ENCODE measurements at places on chromosomes 5 and 9.
A peak's percentile ranks its signal among the peaks of the same experiment; 100 is the strongest.

- no peak for DNase-seq
Observed at GRCh38 chr5:116289276-116289675, 204.5 kb downstream of the COMMD10 start.

DNA sequence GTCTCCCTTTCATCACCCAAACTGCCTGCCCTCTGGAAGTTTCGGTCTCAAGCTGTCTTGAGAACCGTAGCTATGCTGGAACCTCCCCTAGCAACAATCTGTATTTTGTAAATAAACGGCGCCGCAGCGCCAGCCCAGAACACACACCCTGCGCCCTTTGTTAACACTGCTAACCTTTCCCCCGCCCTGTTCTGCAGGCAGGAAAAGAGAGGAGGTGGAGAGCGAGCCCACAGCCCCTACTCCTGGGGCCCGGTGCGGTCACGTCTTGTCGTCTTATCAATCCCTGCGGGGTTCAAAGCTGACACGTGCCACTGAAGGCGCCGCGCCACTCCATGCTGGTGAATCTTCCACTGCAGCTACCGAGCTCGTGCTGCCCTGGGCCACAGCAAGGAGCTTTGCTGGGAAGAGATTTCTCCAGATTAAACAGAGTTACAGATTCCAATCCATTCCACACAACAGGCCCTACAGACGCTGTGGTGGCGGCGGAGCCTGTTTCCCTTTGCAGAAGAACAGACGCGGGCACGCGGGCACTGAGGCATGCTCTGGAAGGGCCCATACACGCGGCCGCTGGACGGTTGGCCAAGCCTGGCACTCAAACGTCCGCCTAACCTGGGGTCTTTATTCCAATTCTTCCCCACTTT lies 25.3 kb downstream of the ZDHHC11B start:
- peak; percentile 27 for DNase-seq

DNA sequence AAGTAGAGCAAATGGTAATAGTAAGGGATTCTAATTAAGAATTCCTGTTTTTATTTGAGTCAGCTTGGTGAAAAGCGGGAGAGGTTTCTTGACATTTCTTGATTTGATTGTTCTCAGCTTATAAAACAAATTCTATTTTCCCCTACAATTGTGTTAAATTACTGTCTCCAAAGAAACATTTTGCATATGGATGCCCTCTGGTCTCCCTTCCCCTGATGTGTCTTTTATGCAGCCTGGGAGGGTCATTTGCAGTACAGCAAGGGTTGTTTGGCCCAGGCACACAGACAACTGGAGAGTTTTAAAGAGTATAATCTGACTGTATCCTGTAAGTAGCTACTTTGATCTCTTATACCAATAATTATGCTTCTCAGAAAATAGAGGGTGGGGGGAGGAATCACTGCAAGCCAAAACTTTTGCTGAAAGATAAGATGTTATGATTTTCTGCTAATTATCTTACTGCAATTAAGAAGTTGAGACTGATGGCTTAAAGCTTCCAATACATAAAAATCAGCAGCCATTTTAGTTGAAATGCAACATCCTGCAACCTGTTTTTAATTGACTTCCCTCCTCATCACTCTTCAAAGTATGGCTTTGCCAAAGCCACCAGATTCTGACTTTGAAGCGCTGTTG lies 204.1 kb upstream of the SEMA6A start:
- DNase-seq: no peak

- DNase-seq: no peak
Observed at GRCh38 chr9:110537841-110538646, 41.5 kb downstream of the SVEP1 start.

All from astrocyte of the hippocampus (primary cell).